Stimulated activated CD8-positive, alpha-beta memory T cell treated with anti-CD3 and anti-CD28 coated beads, Interleukin-15, amount 100 ng/mL, for 4 hours (primary cell): ENCODE measurements at places on chromosomes 7 and 10.

- no peak for DNase-seq
Measured at GRCh38 chr7:26777385-26777784, 87.0 kb downstream of the SKAP2 start.

DNA sequence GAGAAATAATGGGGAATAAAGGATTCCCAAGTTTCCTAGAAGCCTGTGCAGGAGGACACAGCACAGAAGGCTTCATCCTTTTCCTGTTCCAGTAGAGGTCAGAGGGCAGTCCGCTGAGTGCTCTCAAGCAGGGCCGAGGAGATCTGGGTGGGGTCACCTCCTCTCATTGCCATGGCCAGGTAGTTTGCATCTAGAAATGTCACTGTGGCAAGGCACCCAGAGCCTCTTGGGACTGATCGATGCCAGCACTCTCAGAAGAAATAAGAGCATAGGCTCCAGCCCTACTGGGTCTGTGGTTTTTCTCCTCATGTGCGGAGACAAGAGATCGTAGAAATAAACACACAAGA, 7.9 kb downstream of the NUB1 start:
- DNase-seq, result no peak

DNA sequence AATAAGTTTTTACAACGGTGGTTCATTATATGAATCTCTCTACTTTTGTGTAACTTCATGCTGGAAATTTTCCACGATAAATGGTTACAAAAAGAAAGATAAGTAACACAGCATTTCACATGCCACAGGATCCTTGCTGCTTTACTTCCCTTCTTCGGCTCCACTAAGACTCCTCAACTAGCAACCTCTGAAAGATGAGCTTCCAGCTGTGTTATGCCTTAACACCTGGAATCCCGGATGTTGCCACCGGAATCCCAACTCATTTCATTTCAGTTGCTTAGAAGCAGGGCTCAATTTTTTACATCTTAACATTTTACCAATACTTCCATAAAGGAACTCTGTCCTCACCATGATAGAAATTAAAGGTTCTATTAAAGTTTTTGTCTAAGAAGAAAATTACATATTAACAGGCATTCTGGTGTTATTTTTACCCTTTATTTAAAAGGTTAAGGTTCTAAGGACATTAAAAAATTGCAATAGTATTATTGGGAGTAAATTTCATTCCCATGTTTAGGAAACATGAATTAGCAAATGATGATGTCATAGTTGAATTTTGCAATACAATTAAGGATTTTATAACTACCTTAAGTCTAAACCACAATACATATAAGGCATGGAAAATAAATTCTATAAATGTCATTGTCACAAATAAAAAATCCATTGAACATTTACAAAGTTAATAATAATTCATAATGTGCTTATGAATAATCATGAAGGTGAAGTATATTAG, 57.1 kb upstream of the IL6 start:
- no peak for DNase-seq

DNA sequence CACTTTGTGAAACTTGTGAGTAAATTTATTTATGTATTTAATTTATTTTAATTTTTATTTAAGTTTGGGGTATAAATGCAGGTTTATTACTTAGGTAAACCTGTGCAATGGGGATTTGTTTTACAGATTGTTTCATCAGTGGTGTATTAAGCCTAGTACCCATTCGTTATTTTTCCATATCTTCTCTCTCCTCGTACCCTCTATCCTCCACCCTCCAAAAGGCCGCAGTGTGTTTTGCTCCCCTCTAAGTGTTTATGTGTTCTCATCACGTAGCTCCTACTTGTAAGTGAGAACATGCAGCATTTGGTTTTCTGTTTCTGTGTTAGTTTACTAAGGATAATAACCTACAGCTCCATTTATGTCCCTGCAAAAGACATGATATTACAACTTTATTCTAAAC, 145.4 kb upstream of the SMIM30 start:
- no peak for DNase-seq

DNA sequence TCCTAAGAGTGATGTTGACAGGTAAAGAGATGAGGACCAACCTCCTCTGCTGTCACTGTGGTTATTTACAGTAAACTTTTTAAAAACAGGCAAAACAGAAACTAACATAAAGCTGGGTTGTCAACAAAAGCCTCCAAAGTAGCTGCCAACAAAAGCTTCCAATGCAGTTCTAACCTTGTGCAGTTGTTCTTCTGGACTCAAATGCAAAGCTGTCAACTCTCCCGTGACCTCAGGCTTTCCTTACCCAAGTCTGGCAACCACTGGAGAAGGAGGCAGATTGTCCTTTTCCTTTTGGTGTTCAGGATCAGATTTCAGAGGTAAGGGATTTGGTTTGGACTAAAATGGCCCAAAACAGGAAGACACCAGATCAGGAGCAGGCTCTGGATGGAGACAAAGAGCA, 63.1 kb downstream of the DLG5 start:
- no peak for DNase-seq

DNA sequence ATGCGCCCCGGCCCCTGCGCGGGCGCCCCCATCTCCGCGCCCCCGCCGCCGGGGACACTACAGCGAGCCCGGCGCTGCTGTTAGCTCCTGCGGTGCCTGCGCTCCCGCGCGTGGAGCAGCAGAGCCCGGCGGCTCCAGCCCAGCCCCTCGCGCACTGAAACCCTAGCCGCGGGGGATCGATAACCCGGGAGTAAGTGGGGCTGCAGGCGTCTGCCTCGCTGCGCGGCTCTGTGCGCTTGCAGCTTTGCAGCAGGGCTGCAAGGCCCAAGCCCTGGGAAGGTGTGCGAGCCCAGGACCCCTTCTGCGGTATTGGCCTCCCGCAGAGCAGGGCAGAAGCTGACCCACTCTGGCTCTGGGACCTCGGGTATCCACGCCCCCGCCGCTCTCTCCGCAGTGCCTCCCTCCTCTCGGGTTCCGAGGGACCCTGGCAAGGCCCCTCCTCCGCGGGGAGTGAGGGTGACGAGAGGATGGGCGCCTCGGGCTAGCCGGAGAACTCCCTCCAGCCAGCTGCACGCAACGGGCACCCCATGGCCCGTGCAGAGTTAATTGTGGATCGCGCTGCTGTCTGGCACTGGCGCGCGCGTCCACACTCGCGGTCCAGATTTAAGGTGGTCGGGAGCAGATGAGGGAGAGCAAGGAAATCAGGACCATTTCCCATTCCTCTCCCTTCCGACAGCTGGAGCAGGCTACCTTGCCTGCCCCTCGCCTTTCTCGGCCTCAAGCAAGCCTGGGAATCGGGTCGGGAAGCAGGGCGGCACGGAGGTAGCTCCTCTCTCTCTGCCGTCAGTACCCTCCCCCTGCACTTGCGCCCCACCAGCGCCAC, 2.1 kb downstream of the SHH start:
- no peak for DNase-seq

DNA sequence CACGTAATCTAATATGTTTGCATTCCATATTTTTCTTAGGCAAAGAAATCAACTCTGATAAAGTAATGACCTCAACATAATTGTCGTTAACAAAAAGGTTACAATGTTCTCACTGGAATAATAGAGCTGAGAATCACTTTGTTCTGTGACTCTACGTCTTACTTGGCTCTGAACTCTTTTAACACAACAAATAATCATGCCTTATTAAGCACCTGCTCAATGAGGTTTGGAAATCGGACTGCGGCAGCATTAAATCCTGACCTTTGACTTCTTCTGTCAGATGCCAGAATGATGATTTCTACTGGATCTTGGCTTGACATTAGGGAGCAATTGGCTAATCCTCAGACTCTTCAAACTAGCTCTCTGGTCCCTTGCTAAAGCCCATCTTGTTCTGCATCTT, 233.6 kb downstream of the SEMA3D start:
- DNase-seq, result no peak

GRCh38 chr7:51455513-51455912, 138.9 kb upstream of the COBL start:
- no peak for DNase-seq

DNA sequence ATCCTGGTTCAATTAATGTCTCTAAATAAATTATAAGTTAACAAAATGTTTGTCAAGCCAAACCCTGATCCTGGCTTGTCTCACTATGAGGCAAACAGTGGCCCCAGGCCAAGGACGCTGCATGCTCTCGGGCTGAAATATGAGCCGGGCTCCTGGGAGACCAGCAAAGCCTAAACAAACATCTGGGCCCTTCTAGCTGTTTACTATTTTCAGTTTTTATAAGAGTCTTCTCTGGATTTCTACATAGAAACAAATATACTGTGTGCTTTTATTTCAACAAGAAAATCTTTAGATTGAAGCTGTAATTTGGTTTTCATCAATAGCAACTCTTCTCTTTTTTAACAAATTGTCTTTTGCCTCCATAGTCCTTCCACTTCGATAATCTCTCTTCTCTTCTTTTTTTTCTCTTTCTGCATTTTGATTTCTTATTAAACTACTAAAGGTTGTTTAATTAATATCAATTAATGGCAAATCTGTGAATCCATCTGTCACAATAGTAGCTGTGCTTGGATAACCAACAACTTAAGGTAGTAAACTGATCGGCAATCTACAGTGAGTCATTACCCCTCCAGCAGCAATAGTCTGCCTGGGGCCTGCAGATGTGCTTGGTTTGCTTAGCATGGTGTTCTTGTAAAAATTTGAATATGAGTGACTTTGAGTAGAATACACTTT, 83.3 kb upstream of the DNAJC1 start:
- no peak for DNase-seq

- no peak for DNase-seq
Measured at GRCh38 chr10:100104300-100104699, 22.6 kb upstream of the CPN1 start.

DNA sequence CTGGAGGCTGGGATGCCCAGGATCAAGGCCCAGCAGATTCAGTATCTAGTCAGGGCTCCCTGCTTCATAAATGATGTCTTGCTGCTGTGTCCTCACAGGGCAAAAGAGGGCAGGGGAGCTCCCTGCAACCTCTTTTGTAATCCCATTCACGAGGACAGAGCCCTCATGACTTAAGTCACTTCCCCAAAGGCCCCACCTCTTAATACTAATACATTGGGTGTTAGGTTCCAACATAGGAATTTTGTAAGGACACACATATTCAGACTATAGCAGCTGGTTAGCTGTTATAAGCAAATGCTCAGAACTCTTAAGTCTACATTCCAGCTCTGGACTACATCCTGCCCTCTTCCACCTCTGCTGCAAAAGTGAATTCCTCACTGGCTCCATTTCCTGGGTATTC, 63.0 kb downstream of the VOPP1 start:
- DNase-seq, result no peak

DNA sequence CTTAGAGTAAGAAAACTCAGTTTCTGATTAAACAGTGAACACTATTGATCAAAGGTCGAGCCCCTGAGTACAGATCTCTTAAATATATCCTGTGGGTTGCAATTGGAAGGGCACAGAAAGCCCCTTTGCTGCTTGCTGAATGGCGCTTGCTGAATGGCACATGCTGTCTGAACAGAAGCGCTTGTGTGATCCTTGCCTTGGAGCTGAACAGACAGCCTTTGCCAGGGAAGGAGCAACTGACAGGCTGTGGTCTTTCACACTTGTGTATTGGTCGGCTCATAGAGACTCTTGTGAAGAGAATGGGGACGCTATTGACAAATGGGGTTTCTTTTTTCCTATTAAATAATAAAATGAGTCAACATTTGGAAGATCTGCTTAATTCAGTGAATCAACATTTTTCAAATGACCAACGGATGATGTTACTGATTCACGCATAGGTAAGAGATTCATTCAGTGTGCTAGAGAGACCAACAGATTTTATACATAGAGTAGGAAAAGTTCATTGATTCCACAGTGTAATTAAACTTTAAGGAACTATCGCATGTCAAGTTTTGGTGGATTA, 99.4 kb upstream of the TNS3 start:
- DNase-seq, result no peak

- no peak for DNase-seq
Measured at GRCh38 chr10:114017271-114017670, 26.4 kb upstream of the ADRB1 start.

GRCh38 chr10:33040436-33040835, 82.4 kb upstream of the ITGB1 start:
- no peak for DNase-seq

DNA sequence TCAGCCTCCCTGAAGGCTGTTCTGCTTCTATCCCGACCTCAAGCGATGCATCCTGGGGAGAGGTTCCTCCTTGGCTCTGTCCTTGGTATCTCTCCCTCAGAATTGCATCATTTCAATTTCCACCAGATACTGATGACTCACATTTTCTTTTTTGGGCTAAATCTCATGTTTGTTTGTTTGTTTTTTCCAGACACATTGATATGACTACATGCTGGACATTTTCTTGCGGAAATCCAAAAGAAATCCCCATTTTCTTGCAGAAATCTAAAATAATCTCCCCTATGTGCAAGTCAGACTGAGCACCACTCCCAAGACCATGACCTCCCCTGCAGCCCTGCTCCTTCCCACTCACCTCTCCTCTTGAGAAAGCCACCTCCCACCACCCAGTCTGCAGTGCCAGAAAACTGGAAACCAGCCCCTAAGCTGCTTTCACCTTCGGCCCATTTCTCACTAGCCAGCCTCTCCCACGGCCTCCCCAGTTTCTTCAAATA, 260.2 kb upstream of the PRKCQ start:
- DNase-seq, result no peak

DNA sequence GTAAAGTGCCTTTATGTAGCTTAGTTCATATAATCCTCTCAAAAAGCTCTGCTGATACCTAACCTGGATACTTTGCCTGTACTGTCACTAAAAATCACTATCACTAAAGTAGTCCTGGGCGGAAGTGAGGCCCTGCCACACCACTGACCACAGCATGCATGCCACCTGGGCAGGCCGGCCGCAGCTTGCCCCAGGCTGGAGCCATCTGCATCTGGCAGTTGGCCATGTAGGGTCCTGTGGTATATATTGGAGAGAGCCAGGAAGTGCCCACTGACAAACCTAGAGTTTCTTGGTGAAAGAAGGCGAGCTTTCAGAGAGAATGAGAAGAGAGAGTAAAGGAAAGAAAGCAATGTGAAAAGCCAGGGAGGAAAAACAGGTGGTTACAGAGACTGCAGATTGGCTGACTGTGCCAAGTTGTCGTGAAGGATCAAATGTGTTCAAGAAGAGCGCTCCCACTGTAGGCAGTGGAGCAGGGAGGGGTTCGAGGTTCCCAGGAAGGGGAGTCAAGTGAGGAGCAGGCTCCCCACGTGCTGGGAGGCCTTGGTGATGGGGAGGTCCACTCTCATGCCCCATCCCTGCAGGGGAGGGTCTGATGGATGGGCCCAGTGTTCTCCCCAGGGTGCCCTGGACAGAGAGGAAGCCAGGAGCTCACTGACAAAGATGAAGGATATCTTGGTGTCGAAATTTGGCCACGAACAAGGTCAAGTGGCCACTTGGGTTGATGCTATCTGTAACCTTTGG, 13.6 kb downstream of the LOXL4 start:
- DNase-seq, result no peak

- no peak for DNase-seq
Measured at GRCh38 chr10:132374176-132374575, 22.8 kb upstream of the PWWP2B start.

DNA sequence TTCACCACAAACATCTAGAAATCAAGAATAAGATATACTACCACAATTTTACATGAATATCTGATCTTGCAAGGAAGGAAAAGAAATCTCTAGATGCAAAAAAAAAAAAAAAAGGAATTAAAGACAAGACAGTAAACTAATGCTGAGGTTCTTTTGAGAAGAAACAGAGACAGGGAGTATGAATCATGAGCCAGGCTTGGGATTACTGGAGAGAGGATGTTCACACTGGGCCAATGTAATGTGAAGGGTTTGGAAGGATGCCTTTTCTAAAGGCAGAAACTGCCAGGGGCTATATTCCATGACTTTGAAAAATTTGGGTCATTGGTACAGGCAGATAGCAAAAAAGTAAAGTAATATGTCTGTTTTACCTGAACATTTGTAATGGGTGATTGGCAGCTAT, 573.0 kb upstream of the IGFBP3 start:
- DNase-seq, result no peak

- DNase-seq, result no peak
Measured at GRCh38 chr10:86863484-86863842, 94.0 kb downstream of the MMRN2 start.
